ENCODE measurements at places on chromosomes 7 and 10. TPM values are rescaled to one million over a fixed set of nuclear protein-coding genes. Genes with fewer than 3 reads are reported as not detected.

DNA sequence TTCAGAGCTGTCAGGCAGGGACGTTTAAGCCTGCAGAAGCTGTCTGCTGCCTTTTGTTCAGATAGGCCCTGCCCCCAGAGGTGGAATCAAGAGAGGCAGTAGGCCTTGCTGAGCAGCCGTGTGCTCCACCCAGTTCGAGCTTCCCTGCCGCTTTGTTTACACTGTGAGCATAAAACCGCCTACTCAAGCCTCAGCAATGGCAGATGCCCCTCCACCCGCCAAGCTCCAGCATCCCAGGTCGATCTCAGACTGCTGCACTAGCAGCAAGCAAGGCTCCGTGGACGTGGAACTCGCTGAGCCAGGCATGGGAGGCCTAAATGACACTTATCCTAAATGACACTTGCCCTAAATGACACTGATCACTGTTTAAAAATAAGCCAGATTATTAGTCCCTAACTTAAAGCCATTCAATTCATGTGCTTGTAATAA is 6.8 kb upstream of the ASB15 start:
- H3K4me1 ChIP-seq: no peaks in the 10 kb centered on the region
- DNase-seq: no peak
- no peak overlapping the region for H3K4me3 ChIP-seq

- no peak overlapping the region for H3K4me3 ChIP-seq
- H3K27me3 ChIP-seq: peaks cover 2% of the 10 kb centered on the region
- DNase-seq: no peak
- H3K36me3 ChIP-seq: no peaks in the 10 kb centered on the region
Measured at GRCh38 chr7:500521-501420, 18.9 kb downstream of the PDGFA start.

DNA sequence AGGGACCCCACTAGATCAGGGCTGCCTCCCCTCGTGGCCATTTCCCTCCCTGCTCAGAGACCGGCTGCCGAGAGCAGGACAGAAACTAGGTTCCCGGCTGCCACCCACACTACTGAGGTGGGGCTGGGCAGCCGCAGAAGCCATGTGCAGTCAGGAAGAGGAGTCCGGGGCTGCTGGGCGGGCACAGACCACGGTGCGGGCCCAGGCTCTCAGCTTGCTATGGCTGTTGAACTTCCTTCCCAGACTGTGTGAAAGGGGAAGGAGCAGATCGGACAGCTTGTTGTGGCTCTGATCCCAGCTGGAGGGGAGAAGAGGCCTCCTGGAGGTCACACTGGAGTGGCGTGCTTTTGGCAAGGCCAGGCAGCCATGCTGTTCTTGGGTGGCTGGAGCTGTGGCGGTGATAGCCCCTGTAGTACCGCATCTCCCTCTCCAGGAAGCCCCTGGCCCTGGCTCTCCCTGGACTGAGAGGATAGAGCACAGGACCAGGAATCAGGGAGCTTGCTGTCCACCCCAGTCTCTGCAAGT is 56.8 kb downstream of the HK1 start:
- H3K4me1 ChIP-seq: peaks cover 49% of the 10 kb centered on the region
- H3K27me3 ChIP-seq: no peaks in the 10 kb centered on the region
- H3K27ac ChIP-seq: peak overlapping the region; percentile 23
- DNase-seq: peak; percentile 34
- no peaks in the 10 kb centered on the region for H3K36me3 ChIP-seq

- peak overlapping the region; percentile 100 for H3K27ac ChIP-seq
- peaks cover 3% of the 10 kb centered on the region for H3K27me3 ChIP-seq
- peak overlapping the region; percentile 90 for H3K4me3 ChIP-seq
- H3K36me3 ChIP-seq: peaks cover 37% of the 10 kb centered on the region
- peaks cover 94% of the 10 kb centered on the region for H3K4me1 ChIP-seq
- DNase-seq: peak; percentile 65
Measured at GRCh38 chr7:38220452-38220851, 42.4 kb downstream of the STARD3NL start.

GRCh38 chr10:101217044-101217425 is 12.2 kb downstream of the LBX1 start:
- no peak for DNase-seq
- H3K27ac ChIP-seq: no peak overlapping the region
- H3K4me1 ChIP-seq: peaks cover 25% of the 10 kb centered on the region
- no peaks in the 10 kb centered on the region for H3K36me3 ChIP-seq
- H3K27me3 ChIP-seq: peaks cover 47% of the 10 kb centered on the region
- H3K4me3 ChIP-seq: no peak overlapping the region

DNA sequence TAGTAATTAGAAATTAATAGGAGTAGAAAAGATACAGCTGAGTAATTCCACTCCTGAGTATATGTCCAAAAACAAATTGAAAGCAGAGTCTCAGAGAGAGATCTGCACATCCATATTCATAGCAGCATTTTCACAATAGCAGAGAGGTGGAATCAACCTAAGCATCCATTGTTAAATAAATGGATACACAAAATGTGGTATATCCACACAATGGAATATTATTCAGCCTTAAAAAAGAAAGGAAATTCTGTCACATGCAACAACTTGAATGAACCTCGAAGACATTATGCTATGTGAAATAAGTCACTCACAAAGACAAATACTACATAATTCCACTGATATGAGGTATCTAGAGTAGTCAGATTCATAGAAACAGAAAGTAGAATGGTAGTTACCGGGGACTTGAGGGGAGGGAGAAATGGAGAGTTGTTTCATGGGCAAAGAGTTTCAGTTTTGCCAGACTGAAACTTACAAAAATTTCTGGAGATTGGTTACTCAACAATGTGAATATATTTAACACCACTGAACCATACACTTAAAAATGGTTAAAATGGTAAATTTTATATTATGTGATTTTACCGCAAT is 18.4 kb downstream of the VTI1A start:
- DNase-seq: no peak
- H3K4me3 ChIP-seq: no peak overlapping the region
- H3K27ac ChIP-seq: no peak overlapping the region
- H3K36me3 ChIP-seq: peaks cover 7% of the 10 kb centered on the region

DNA sequence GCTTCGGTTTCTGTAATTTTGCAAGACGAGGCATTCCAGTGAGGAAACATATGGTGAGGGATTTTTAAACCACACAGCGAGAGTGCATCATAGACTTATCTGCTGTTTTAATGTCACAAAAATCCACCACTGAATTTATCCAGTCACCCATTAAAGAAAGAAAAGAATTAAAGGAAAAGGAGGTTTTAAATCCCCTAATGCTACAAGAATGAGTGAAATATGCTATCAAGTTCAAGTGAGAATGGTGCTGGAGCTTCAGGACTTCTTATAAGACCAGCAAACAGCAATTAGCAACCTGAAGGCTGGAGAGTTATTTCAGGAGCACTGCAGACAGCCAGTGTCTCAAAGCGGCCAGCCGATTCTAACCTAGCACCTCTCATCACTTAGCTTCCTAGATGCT is 439.1 kb upstream of the MGMT start:
- no peak overlapping the region for H3K4me3 ChIP-seq
- no peak overlapping the region for H3K27ac ChIP-seq

DNA sequence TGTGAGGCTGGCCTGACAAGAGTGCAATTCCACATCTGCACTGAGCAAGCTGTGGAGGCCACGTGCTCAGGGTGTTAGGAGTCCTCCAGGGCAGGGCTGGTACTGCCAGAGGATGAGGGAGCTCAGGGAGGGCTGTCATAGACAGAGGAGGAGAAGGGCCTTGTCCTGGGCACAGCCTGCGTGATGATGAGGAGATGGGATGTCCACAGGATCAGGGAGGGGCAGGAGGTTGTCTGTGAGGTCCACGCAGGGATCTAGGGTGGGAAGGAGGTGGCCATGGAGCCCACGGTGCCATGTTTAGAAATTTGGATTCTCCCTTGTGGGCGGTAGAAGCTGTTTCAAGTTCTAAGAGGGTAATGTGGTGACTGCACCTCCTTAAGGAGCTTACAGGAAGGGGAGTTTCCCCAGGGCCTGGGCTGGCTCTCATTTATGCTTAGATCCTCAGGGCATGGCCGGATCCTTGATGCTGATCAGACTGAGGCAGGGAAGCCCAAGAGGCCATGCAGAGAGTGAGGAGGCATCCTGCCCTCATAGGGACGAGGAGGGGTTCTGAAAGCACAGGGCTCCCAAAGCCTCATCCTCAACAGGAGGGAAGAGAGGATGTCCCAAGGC is 30.3 kb downstream of the CHAT start:
- no peak overlapping the region for H3K27ac ChIP-seq
- no peaks in the 10 kb centered on the region for H3K36me3 ChIP-seq
- no peaks in the 10 kb centered on the region for H3K4me1 ChIP-seq
- H3K4me3 ChIP-seq: no peak overlapping the region
- H3K27me3 ChIP-seq: peaks cover 2% of the 10 kb centered on the region
- DNase-seq: no peak

- H3K27me3 ChIP-seq: no peaks in the 10 kb centered on the region
- H3K36me3 ChIP-seq: peaks cover 6% of the 10 kb centered on the region
- DNase-seq: no peak
- peaks cover 9% of the 10 kb centered on the region for H3K4me1 ChIP-seq
- no peak overlapping the region for H3K4me3 ChIP-seq
Measured at GRCh38 chr10:70111496-70111895, 21.1 kb downstream of the AIFM2 start.

Gene TSPAN14
- 141 TPM for polyA plus RNA-seq

Gene GPR146
- not detected for polyA plus RNA-seq

Data from immature natural killer cell (primary cell).